Activated CD4-positive, alpha-beta T cell treated with anti-CD3 and anti-CD28 coated beads for 24 hours (primary cell): ENCODE measurements at places on chromosomes 3 and 15.
A peak's percentile ranks its signal among the peaks of the same experiment; 100 is the strongest.

GRCh38 chr3:129021140-129021551 is 20.0 kb downstream of the EFCC1 start:
- DNase-seq: no peak

DNA sequence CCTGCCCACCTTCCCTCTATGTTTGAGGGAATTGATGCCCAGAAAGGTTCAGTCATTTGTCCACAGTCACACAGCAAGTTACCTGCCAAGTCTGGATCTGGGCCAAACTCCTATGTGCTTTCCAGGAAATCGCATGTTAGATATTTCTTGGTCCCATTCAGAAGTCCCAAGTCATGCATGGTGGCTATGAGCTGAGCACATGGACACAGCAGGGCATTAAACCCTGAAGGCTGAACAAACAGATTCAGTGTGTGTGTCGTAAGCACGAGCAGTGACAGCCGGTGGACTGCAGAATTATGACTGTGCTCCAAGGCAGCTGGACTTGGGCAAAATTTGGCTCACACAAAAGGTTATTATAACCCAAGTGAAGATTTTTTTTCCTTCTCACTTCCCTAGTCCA is 11.4 kb upstream of the SLC6A6 start:
- DNase-seq: no peak

DNA sequence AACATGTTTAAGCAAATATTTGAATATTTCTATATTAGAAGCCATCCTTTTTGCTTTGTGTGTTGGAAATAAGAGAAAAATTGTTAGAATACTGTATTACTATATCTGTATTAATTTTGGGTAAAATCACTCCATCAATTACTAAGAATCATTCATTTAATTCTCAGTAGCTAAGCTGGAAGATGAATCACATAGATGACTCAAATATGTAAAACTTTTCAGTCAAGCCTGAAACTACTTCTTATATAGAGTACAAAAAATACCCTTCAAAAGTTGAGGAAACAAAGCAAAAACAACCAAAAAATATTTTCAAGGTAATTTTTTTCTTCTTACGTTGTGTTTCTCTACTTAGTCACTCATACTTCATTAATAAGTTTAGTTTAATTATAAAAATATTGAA is 205.7 kb upstream of the ROBO1 start:
- DNase-seq: no peak

- no peak for DNase-seq
These were observed 24.1 kb downstream of the DUOX2 start for GRCh38 chr15:45089712-45090373.

- DNase-seq: no peak
These were observed 142.3 kb upstream of the TPM1 start for GRCh38 chr15:62900071-62900802.

DNA sequence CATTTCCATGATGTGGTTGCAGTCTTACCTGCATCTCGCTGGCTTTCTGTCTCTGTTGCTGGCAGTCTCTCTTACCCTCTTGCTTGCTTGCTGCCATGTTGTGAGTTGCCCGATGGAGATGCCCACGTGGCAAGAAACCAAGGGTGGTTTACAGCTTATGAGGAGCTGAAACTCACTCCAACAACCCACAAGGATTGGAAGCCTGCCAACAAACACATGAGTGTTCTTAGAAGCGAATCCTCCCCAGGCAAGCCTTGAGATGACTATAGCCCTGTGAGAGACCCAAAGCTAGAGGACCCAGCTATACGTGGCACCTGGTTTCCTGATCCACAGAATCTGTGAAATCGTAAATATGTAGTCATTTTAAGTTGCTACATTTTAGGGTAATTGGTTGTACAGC is 490.9 kb upstream of the ADAMTS9 start:
- DNase-seq: no peak

DNA sequence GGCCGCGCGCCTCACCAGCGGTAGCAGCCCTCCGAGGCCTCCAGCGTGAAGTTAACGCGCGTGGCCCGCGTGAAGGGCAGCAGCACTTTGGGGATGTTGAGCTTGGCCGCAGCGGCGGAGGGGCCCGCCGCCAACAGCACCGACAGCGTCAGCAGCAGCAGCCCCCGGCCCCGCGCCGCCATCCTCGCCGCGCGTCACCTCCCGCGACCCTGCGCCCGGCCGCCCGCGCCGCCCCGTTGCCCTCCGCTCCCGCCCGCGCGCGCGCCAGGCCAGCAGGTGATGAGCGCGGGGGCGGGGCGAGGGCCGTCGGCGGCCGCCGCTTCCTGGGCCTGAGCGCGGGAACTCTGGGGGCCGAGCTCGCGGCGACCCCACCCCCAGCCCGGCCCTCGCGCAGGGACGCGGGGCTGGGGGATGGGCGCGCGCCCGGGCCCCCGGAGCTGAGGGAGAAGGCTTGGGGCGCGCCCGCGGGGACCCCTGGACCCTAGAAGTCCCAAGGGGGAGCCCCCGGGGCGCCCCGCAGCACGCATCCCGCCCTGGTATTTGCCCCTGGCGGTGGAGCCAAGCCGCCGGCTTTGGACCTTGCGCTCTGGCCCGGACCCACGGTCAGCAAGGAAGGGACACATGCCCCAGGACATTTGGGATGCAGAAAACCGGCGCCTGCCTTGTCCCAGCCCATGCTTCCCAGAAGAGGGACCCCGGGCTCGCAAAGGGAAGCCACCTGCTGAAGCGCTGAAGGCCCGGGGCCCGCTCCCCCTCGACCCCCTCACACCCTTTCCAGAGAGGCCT is at the start of gene NUP210:
Gene NUP210 (minus strand): TSS at position 278 of the 786 bp plus-strand sequence. CDS start 96 bp downstream, at position 182.
- DNase-seq: peak; percentile 67

DNA sequence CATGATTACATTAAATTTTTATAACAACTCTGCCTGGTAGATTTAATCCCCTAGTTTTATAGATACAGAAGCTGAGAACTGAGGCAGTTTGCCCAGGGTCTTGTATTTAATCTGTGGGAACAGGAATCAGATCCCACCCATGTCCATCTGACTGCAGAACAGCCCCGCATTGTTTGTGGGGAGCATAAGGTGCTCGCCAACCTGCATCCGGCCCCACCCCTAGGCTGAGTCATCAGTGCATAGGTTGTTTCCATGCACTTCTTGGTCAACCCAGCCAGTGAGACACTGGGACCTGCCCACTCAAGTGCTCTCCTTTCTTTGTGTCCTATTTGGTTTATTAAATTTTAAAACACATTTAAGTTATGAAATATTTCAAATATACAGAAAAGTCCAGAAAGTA is 266.2 kb downstream of the OPA1 start:
- DNase-seq: no peak

DNA sequence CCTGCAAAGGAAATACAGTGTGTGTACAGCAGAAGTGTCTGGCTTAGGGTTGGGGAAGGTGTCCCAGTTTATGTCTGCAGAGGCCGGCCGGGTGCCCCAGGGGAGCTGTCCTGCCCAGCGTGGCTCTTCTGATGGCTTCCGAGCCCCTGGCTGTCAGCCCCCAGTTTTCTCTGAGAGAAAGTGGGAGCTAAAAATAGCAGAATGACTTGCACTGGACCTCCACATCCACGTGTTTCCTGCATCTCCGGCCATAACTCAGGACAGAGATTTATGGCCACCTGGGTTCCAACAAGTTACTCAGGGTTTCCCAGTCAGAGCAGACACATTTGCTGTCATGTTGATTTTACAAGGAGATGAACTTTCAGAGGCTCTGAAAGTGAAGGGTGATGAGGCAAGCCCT is 192.0 kb downstream of the ATP10A start:
- no peak for DNase-seq

DNA sequence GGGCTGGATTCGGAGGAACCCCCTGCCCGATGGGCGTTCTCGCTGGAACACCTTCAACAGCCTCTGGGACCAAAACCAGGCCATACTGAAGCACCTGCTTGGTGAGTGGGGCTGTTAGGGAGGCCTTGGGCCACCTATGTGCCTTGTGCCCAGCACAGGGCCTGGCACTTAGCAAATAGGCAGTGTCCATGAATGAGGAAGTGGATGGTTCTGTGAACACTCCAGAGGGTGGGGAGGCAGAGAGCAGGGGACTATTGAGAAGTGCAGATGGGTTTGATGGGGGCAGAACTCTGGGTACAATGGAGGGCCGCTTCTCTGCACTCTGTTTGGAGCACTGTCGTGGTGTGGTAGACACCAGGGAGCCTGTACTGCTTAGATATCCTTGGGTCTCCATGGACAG is 1.5 kb downstream of the ECE2 start:
- DNase-seq: no peak

- no peak for DNase-seq
These were observed 20.7 kb upstream of the ISLR2 start for GRCh38 chr15:74109713-74110112.

DNA sequence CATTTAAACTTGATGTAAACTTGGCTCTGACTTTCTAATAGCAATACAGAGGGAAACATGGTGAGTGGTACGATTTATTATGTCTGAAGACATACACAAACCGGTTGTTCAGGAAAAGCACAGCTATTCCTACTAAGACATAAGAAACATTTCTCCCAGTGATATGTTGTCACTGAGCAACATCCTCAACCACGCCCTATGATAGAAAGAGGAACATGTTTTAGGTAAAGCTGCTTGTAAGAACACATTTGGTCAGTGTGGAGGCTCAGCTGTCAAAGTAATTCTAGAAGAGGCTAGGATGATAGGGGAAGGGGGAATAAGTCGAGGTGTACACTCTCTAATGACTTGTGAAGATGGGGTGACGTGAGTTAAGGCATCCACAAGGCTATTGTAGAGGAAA is 42.7 kb upstream of the B3GNT5 start:
- DNase-seq: no peak

GRCh38 chr3:99777210-99777549 is 40.5 kb upstream of the CMSS1 start:
- no peak for DNase-seq

DNA sequence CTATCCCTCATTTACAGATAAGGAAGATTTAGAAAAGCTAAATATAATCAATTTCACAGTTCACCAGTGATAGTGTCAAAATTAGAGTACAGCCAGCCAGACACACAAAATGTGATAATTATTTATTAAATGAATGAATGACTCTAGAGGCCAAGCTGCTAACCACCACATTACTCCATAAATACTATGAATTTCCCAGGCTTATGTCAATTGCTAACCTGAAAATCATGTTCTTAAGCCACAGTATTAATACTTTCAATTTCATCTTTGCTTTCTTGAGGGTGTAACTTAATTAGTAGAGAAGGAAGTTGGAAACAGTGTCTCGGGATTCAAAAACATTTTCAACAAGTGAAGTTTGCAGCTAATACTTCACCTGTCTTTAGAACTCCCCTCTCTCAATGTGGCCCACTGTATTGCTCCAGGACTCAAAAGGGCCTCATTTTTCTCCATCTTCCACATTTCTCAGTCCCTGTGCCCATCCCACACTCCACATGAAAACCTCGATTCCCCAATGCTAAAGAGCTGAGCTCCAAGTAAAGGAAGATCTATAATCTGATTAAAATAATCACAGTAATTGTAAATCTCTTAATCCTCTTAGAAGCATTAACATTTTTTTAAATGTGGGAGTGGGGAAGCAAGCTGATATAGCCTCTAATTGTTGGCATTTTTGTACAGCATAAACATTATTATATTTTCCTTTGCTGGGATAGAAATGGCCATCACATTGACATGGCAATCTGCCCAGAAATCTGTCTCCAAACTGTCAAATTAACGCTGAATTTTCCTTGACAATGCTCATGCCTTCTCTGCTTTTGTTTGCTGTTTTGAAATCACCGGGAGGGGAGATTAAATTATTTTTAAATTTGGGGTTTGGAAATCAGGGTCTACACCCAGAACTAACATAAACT is 765.1 kb downstream of the ROBO1 start:
- DNase-seq: no peak

GRCh38 chr3:46719044-46719565 is 1.4 kb upstream of the PRSS50 start:
- DNase-seq: no peak

- no peak for DNase-seq
These were observed 376.5 kb upstream of the TPM1 start for GRCh38 chr15:62666046-62666445.

DNA sequence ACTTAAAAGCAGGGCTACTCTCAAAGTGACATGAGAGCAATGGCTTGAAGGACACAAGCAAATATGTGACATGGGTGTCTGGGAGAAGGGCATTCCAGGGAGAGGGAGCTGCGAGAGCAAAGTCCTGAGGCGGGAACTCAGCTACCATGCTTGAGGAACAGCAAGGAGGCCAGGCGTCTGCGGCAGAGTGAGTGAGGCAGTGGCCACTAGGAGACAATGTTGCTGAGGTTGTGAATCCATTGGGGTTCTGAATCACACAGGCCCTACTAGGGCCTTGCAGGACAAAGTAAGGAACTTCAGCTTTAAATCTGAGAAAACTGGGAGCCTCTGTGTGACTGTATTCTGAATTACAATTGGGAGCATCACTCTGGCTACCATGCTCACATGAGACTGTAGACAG is 94.1 kb upstream of the PRICKLE2 start:
- DNase-seq: no peak

GRCh38 chr3:46321461-46322104 is 32.3 kb upstream of the CCR2 start:
- DNase-seq: no peak

GRCh38 chr3:30663533-30664241 is 57.3 kb downstream of the TGFBR2 start:
- DNase-seq: no peak

DNA sequence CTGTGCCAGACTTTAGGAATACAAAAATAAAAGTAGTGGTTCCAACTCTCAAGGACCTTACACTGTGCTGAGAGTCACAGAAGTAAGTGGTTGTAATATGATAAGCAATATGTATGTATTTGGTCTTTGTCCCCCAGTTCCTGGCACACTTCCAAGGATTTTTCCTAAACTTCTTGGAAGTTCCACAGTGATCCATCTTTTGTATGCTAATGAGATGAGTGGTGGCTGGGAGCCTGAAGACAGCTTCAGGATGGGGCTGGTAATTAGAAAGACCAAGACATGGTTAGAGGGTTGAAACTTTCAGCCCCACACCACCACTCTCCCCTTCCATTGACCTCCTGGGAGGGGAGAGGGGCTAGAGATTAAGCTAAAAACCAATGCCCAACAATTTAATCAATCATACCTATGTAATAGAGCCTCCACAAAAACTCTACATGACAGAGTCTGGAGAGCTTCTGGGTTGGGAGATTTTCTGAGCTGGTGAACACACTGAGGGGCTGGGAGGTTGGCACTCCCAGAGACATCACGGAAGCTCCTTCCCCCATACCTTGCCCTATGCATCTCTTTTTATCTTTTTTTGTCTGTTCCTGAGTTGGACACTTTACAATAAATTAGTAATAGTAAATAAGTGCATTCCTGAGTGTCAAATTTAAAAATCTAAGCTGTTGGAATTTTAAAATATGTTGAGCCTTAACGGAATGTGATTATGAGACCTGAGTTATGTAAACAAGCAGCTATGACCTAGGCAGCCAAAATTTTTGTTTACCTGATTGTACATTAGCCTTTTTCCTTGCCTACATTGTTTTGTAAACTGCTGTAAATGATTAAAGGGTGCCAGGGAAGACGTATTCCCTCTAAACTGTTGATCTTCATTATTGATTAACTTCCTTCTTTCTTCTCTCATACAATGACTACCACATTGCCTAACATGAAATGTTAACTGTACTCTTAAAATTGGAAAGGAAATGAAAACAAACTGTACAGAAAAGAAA is 24.3 kb downstream of the CD200R1L start:
- no peak for DNase-seq
